ENCODE measurements at places on chromosomes 6 and 20. TPM values are rescaled to one million over a fixed set of nuclear protein-coding genes. Genes with fewer than 3 reads are reported as not detected.
A peak's percentile ranks its signal among the peaks of the same experiment; 100 is the strongest.

DNA sequence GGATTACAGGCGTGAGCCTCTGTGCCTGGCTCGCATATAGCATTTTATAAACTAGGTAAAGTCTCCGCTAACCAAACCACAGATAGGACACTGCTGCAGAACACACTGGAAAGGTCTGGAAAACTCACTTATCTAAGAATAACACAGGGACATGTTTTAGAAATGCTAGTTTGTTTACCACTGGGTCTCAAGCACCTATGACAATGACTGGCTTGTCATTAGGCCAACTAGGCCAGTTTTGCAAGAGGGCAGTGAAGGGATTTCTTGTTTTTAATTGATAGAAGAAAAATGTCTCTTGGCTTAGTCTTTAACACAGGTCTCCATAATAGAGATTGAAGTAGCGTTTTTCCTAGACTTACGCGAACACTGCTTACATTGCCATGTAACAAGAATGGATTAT is 201.4 kb downstream of the TMEM242 start:
- no peak for DNase-seq

- DNase-seq = no peak
These were observed 192.5 kb downstream of the PTPRK start for GRCh38 chr6:128327890-128328289.

DNA sequence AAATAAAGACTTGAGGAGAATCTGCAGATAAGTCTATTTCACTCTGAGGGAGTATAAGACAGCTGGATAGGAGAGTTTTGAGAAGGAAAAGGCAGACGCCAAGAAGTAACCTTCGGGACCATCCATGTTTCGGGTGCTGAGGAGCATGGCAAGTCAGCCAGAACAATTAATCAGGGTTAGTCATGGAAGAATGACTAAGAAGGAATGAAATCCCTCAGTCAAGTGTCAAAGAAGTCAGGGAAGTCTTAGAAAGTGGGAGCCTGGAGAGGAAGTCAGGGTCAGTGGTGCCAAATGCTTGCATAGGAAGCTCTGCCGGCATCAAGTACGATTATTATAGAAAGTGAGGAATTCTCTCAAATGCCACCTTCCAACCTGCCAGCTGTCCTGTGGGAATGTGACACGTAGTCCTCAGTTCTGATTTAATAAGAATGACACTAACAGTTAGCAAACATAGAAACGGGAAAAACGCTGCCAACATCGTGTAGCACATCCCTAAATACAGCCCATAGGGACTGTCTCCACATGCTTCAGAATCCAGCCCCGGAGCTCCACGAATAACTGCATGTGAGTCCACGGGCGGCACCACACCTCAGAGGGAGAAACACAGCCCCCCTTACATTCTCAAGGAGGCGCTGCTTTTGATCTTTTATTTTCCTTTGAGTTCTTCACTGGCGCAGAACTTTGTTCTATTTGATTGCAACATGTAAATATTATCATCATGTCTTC is 602.7 kb downstream of the PRKN start:
- no peak for DNase-seq

GRCh38 chr20:15100506-15101160 is 763.2 kb upstream of the FLRT3 start:
- DNase-seq = no peak

DNA sequence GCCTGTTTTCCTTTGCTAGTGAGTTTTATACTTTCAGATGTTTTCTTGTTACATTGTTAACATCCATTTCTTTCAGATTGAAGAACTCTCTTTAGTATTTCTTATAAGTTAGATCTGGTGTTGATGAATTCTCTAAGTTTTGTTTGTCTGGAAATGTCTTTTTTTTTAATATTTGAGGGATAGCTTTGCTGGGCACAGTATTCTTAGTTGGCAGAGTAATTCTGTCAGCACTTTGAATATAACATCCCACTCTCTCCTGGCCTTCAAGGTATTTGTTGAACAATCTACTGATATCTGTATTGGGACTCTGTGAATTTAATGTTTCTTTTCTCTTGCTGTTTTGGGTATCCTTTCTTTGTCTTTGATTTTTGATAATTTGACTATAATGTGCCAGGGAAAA is 79.4 kb upstream of the UST start:
- DNase-seq = no peak

DNA sequence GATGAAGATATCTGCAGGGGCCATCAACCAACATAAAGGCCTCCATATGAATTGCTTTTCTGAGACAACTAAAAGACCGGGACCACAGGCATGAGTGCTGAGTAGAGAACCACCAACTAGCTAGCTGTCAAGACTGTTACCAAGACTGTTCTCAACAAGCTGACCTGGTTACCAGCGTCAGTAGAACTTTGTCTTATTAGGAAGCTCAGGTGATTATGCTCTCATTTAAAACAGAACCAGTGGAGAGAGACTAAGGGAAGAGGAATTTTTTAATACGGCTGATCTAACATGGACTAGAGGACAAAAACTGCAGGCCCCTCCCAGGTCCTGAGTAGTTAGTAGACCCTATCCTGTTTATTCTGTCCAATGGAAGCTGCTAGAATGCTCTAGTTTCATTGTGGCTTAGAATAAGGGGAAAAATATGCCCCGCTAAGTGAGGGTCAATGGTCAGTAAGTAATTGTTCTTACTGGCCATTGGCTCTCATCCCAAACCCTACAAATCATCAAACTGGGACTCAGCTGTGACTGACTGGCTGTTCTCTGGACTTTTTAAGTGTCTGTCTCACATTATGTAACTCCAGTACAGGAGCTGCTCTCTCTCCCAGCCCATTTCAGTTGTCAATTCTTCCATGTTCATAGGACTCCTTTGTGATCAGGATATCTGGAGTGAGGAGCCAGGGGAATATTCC is 3.8 kb upstream of the DYNLRB1 start:
- DNase-seq = no peak

DNA sequence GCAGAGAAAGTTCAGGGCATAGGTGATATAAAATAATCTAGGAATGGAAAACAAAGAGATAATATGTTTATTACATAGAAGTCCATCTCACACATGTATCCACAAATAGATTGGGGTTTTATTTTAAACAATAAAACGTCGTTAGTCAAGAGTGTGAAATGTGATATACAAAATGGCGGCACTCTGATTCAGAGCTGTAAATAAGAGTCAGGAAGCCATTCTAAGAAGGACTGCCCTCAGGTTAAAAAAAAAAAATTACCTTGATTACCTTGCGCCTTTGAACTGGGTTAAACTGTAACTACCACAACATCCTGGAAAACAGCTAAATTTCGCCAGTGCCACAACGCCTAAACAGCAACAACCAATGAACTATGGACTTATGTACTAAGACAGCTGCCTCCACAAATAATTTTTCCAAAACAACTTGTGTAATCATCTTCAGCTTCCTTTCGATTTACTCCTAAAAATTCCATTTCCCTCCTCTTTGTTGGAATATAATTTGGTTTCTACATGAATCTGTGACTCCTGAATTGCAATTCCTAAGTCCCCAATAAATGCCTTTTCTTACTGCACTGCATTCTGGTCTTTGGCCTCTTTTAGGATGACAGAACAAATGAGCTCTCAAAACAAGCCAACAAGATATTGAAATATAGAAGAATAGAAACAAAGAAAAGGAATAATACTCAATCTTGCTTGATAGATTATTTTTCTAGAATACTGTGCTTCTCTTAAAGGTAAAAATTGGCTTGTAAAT is 1019.5 kb upstream of the MAP3K7 start:
- DNase-seq = no peak

DNA sequence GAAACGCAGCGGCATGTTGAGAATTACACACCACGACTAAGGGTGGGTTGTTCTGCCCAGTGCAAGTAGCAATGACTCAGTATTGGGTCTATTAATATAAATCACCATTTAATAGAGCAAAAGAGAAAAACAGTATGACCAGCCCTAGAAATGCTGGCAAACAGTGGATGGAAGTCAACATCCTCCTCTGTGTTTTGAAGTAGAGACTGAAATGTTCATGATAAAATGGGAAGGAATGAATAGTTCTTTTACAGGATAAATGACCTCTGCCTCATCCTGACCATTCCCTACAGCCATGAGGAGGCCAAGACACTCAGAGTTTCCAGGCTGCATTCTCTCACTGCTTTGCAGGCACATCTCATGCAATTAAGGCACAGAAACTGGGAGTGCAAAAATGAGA is 111.8 kb downstream of the PSMB1 start:
- DNase-seq = no peak

GRCh38 chr6:81865712-81866111 is 113.2 kb upstream of the TENT5A start:
- DNase-seq = no peak

GRCh38 chr6:112464901-112465665 is 118.0 kb downstream of the RFPL4B start:
- DNase-seq = no peak

- no peak for DNase-seq
These were observed 185.0 kb downstream of the CENPW start for GRCh38 chr6:126524811-126525326.

- no peak for DNase-seq
These were observed 155.0 kb downstream of the GJA10 start for GRCh38 chr6:90049295-90049694.

DNA sequence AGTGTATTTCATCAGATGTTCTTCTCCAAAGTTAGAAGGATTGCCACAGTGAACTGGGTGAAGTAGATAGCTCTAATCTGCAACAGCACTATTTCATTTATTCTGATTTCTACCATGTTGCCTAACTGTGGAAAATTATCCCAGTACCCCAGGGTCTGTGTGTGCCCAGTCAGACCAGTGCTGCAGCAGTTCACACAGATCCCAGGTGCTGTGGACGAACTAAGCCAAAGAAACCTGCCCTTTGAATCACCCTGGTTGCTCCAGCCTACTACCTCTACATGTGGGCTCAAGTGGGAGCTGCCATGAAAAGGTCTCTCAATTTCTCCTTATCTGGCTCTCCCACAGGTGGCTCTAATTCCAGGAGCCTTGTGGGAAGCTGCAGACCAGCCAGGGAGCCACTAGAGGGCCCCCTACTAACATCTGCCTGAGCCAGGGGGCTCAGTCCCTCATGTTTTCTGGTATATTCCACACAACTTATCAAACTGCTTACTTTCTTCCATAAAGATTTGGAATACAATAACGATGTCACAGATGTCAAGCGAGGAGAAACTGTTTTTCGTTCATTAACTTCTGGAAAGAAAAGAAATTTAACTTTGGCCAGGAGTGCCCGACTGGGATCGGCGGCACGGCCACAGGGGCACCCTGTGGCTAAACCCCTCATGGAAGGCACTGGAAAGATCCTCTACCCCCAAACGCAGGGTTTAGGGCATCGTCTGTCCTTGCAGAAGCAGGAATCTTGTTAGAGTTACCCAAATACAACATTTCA is 31.6 kb upstream of the LY86 start:
- peak; percentile 64 for DNase-seq

DNA sequence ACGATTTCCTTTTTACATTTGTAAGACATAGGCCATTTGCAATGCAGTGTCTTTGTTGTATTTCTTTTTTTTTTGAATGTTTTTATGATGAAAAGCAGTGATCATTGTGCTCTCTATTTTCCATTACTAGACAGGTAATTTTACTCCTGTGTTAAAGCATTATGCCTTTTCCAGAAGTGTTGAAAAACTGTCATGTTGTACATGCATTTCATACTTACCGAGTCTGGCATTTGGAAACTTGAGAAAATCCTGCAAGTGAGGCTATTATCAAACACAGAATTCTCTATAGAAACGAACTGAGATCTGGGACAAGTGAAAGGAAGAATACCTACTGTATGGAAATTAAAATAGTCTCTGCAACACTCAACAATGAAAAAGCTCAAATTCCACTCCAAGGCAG is 78.6 kb upstream of the CNR1 start:
- DNase-seq = no peak

- no peak for DNase-seq
These were observed 16.8 kb upstream of the BNIP5 start for GRCh38 chr6:36353411-36353915.

- no peak for DNase-seq
These were observed 6.3 kb upstream of the AHI1 start for GRCh38 chr6:135503703-135504475.

- DNase-seq = no peak
These were observed 20.5 kb downstream of the NCR2 start for GRCh38 chr6:41355952-41356351.

DNA sequence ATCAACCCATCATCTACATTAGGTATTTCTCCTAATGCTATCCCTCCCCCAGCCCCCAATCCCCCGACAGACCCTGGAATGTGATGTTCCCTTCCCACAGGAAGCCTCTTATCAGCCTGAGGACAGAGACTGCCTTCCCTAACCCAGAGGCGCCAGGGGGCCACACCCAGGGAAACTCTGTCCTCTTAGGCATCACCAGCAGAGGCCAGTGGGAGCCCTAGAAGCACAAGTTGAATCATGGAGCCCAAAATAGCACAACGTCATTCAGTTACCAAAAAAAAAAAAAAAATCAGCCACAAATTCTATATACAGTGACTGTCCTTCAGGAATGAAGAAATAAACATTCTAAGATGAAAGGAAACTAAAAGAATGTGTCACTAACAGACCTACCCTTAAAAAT is 625.7 kb downstream of the TFAP2A start:
- no peak for DNase-seq

- no peak for DNase-seq
These were observed 82.1 kb downstream of the RFPL4B start for GRCh38 chr6:112429226-112429625.

DNA sequence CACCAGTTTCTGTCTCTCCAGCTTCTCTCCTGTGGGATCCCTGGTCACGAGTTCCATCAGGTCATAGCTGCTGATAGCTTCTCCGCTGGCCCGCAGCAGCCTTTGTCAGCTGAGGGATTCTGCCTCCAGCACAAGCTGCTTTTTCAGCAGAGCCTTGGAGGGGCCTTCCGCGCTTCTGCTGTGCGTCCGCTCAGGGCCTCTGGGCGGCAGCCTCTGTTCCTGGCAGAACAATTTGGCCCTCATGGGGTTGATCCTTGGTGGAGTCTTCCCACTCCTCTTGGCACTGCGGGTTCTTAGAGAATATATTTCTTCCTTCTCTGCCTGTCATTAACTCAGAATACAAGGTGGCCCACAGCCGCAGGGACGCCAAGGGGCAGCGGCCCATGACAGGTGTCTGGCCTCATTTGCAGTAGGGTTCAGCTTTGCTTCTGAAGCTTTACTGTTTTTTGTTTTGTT is 158.8 kb downstream of the DTNBP1 start:
- no peak for DNase-seq

The LHFPL5 gene
- total RNA-seq = not detected

The ANGPT4 gene
- total RNA-seq = 0.35 TPM

The PGC gene
- not detected for total RNA-seq

The SH3BGRL2 gene
- total RNA-seq = 24.7 TPM

The SLC22A7 gene
- not detected for total RNA-seq

The SMOC2 gene
- 4.8 TPM for total RNA-seq

The OPRM1 gene
- not detected for total RNA-seq

Data from mesothelial cell of epicardium (in vitro differentiated cells).